ENCODE measurements at places on chromosomes 1 and 21. TPM values are rescaled to one million over a fixed set of nuclear protein-coding genes. Genes with fewer than 3 reads are reported as not detected.

DNA sequence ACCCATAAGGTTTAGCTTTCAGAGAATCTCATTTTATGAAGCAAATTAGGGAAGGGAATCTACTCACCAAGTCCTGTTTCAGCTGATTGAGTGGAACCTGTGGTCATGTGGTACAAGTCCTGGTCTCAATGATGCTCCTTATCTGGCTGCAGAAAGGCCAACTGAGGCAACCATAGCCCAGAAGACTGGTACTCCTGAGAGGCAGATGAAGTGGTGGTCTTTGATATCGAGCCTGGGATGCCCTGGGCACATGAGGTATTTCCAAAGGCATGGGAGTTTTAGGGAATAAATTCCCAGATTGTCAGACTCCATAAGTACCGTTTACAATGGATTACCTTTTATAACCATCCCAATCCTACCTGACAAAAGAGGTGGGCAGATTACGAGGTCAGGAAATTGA is 3.3 kb downstream of the MX1 start:
- no peak for DNase-seq

Gene SEMA4A
- 0.93 TPM for total RNA-seq

- no peak for DNase-seq
These were observed 309 bp downstream of the NSL1 start for GRCh38 chr1:212791261-212791675.

DNA sequence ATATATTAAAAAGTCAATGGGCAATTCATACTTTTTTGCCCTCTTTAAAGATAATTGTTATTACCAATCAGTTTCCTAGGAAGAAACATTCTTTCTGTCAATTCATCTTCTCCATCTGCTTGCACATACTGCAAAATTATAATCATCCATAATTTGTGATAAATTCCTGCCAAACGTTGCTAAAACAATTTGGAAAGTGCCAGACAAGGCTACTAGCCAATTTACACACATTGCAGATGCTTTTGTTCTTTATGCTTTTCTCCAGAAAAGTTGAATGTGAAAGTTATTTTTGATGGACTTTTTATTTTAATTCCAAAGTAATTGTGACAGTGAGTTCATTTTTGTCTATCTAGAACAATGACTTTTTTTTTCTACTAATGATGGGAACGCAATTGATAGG is 992.8 kb upstream of the ADGRL2 start:
- DNase-seq: no peak

DNA sequence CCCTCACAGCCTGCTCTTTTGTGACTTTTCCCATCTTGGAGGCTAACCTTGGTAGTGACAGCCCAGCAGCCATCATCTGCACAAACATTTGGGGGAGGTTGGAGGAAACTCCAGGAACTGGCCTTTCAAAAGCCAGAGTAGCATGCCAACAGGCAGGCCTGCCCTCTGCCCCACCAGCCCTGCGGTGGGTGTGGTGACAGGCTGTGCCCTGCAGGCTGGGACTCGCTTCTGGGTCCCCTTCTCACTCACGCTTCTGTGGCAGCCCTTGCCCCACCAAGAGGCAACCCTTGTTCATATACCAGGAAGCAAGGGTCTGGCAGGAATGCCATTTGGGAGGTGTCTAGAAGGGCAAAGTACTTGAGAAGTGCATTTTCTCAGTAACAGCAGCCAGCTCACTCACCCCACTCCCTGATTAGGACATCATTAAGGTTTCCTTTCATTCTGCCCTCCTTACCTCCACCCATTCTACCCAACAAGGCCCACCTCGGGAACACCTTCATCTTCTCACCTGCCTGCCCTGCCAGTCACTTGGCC is 20.8 kb upstream of the FAM3B start:
- DNase-seq: no peak

GRCh38 chr1:34441259-34442069 is 264.8 kb downstream of the C1orf94 start:
- no peak for DNase-seq

DNA sequence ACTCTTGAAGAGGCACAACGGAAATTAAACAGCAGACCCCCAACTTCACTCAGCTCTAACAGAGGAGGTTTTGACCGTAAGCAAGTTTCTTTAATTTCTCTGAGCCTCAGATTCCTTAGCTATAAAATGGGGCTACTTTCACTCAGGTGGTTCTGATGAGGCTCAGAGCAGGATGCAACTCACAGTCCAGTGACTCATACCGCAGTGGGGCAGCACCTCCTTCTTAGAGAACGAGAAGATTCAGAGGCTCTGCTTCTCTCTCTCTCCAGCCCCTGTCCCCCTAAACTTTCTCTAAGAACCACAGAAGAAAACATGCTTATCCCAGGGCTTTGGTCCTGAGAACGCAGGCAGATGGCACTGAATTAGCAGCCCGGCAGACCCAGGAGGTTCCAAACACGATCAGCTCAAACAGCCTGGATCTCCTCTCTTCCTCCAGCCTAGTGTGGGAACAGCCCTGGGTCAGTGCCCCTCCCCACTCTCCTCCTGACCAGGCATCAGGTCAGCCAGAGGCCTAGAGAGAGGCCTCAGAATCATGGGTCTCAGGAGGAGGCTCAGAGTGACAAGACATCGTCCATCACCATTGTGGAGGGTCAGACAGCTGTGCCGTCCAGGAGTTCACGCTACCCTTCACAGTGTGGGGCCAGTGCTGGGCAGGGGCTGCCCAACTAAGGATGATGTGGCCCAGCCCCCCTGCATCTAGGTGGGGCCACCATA is 433.0 kb downstream of the PTPRU start:
- no peak for DNase-seq

DNA sequence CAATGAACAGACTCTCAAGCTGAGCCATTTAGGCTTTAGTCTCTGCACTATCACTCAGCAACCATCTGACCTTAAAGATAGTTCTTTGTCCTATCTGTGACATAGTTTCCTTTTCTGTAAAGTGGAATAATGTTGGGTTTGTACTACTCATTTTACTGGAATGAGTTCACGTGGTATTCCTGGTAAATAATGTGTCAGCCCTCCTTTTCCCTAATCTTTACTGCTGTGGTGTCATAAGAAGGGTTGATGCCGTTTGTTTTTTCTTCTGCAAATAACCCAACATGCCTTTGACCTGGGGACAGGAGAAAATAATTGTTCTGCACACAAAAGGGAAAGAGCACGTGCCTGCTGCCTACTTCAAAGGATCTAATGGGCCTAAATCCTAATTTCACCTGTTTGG is 297.8 kb downstream of the BRINP3 start:
- DNase-seq: no peak

Gene GPR153
- total RNA-seq: 4.7 TPM

Gene FOXD2
- 0.18 TPM for total RNA-seq

GRCh38 chr1:185880779-185881333 is 146.7 kb downstream of the HMCN1 start:
- DNase-seq: no peak

- DNase-seq: no peak
These were observed 12.1 kb upstream of the TFF1 start for GRCh38 chr21:42378418-42378817.

Gene HSPA6
- 0.06 TPM for total RNA-seq

DNA sequence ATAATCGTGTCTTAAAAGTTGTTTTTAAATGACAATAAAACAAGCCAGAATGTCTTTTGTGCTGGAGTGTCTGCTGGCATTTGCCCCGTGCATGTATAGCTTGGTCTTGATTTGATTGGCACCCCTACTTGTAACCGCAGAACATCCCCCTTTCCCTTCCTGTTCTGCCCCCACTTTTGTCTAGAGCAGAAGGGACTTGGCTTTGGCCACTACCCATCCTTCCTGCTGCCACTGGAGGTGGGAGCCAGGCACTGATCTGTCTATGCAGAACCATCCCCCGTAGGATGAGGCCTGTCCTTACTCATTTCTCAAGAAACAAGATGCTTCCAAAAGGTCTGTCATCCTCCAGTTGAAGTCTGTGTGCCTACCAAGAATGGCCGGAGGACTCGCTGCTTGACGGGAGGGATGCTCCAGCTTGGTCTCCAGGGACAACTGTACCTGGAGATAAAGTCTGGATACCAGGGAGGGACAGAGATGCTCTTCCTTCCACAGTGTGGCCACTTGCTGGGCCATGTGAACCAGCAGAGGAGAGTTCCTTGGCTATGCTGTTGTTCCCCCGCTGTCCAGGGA is 1.1 kb upstream of the SLC27A3 start:
- DNase-seq: no peak

Gene AMY1B
- not detected for total RNA-seq

DNA sequence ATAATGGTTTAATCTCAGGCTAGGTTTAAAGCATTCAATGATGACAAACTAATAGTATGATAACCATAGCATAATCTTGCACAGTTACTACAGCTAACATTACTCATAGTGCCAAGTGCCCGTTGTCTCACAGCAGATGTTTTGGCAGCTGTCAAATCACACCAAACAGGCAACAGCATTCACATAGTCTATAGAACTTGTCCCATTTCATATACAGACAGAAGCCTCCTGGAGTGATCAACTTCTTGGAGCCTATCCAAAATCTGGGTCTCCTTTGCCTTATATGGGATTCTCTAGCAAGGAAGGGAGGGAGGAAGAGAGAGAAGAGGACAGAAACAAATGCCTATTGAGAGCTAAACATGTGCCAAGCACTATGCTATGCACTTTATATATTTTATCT is 250.6 kb upstream of the ZP4 start:
- no peak for DNase-seq

GRCh38 chr1:198849093-198849492 is 210.3 kb downstream of the PTPRC start:
- DNase-seq: no peak

Gene FNDC5
- not detected for total RNA-seq

DNA sequence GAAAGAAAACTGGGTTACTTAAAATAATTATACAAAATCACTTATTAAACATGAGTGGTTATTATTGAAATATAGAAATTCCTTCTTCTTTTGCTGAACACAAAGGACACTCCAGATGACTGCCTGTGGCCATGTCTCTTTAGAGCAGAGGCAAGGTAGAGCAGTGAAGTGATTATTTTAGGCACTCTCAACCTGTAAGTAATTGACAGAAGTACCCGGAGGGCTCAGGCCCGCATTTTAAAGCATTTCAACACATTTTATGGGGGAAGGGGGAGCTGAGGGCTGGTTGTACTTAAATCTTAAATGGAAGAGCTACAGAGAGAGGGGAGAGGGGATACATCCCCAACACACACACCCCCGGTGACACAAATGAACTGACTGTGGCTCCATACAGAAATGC is 10.2 kb downstream of the OSCP1 start:
- DNase-seq: no peak

GRCh38 chr1:170721621-170722020 is 57.7 kb downstream of the PRRX1 start:
- no peak for DNase-seq

GRCh38 chr1:158150523-158150922 is 30.2 kb upstream of the CD1D start:
- no peak for DNase-seq

Gene HDGF
- total RNA-seq: 184 TPM

Gene TCHH
- total RNA-seq: 0.12 TPM

- DNase-seq: no peak
These were observed 534 bp downstream of the KCNH1 start for GRCh38 chr1:211133393-211133835.

Gene SLC5A9
- total RNA-seq: not detected

GRCh38 chr1:218411101-218411500 is 66.0 kb downstream of the TGFB2 start:
- no peak for DNase-seq

DNA sequence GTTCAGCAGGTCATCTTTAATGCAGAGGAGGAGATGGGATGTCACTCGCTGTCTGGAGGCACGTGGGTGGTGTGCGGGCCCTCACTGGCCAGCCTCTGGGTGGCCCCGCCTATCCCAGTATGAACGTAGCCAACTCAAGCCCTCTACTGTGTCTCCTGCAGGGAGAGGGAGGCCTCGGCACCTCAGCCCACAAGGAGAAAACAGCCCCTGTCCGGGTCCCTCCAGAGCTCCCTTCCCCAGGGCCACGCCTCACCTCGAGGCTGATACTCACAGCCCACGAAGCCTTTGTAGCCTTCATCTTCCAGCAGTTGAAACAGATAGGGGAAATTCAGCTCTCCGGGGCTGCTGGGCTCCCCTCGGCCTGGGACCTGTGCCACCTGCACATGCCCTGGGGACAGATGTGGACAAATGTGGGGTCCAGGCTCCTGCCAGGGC is 2.6 kb downstream of the HYI start:
- no peak for DNase-seq

Gene CFHR3
- not detected for total RNA-seq

GRCh38 chr1:154819628-154820590 is 50.2 kb downstream of the KCNN3 start:
- no peak for DNase-seq
